NCI-H1105 treated with DMSO at 0.1 percent for 48 hours (cell line): ENCODE measurements at places on chromosomes 4 and X.

DNA sequence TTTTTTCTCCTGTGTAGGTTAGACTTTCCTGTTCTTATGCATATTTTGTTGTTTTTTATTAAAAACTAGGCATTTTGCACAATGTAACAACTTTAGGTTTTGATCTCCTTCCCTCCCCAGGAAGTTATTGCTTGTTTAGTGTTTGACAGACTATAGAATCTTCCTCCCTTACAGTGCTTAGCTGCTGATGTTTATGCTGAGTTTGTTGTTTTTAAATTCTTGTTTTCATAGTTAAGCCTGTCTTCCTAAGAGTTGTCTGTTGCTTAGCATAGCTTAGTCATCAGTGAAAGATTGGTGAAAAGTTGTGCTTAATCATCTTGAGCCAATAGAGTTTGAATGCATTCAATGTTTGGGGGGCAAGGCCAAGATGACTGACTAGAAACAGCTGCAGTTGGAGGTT lies 157.5 kb downstream of the NKX6-1 start:
- DNase-seq = no peak

GRCh38 chr4:183142571-183143550 lies 43.8 kb downstream of the WWC2 start:
- DNase-seq = no peak

DNA sequence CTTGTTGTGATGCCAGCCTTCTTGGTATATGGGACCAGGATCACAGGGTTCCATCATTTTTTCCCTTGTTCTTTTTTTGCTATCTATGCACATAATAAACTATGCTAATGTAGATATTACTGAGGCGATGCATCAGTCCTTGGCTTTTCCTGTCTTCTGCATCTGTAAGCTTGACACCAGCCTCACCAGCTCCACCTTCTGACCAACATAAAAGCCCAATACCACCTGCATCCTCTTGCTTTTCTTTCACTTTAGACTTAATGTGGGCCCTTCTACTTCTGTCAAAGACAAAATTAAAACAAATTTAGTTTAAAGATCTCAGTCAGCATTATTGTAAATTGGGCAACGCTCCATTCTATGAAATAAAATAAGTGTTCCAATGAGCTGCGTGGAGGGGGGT lies 1718.8 kb upstream of the PCDH10 start:
- DNase-seq = no peak

GRCh38 chr4:91734682-91735081 lies 569.1 kb upstream of the GRID2 start:
- DNase-seq = no peak

DNA sequence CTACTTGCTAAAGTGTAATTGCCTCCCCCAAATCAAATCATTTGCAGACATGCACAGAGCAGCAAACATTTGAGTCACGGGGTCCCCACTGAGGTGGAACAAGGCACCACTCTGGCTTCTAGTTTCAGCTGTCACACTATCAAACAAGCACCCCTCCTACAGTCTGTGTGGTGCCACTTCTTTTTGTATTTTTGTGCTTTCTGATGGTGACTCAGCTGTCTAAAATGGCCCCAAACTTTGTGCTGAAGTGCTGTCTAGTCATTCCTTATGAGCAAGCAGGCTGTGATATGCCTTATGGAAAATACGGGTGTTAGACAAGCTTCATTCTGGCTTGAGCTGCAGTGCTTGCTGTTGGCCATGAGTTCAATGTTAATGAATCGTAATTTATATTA lies 15.4 kb downstream of the IGFBP7 start:
- DNase-seq = no peak
